ENCODE measurements at places on chromosomes 11 and 22. TPM values are rescaled to one million over a fixed set of nuclear protein-coding genes. Genes with fewer than 3 reads are reported as not detected.
A peak's percentile ranks its signal among the peaks of the same experiment; 100 is the strongest.

SCT gene
- total RNA-seq = not detected

DNA sequence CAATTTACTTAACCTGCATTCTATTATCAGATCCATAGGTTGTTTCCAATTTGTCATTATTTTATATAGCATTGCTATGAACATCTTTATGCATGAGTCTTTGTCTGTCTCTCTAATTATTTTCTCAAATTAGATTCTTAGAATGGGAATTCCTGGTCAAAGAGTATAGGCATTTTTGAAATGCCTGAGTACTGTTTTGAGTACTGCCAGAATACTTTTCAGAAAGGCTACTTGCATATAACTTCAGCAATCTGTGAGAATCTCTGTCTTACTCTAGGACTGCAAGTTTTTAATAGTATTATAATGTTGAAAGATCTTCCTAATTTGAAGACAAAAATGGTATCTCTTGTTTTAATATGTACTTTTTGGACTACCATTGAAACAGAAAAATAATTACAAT lies 56.6 kb downstream of the KCNC1 start:
- no peak for DNase-seq

OR4B1 gene
- not detected for total RNA-seq

SNX19 gene
- 43.7 TPM for total RNA-seq

GRCh38 chr11:113392236-113392921 lies 4.8 kb downstream of the ANKK1 start:
- DNase-seq = no peak

- DNase-seq = no peak
Measured at GRCh38 chr22:34709641-34710040, 356.3 kb upstream of the ISX start.

- DNase-seq = no peak
Measured at GRCh38 chr11:93845181-93846092, 5.0 kb downstream of the VSTM5 start.

DNA sequence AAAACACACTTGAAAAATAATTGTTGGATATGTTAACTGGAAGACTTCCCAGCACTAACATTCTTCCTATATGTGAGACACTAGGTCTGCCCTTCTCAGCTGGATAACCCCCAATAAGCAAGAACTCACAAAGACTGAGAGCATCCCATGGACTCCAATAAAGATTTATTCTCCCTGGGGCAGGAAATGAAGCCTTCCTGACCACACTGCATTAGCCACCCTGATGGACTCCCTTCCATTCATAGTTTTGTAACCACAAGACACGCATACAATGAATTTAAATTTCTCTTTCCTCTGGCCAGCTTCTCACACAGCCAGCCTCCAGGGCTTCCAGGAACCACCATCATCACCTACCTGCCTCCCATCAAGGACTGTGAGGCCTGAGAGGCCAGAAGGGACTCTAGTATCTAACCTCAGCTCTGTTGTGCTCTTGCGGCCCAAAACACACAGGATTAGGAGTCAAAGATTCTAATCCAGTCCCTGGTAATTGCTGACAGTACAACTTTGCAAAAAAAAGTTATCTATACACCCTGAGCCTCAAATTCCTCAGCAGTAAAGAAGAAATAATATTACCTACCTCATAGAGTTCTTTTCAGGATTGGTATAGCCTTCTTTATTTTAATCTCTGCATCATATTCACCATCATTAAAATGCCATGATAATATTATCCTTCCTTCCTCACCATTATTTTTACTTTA lies 45.6 kb upstream of the GDPD4 start:
- DNase-seq = no peak

- no peak for DNase-seq
Measured at GRCh38 chr11:55719608-55720160, 53.6 kb upstream of the OR5D13 start.

DNA sequence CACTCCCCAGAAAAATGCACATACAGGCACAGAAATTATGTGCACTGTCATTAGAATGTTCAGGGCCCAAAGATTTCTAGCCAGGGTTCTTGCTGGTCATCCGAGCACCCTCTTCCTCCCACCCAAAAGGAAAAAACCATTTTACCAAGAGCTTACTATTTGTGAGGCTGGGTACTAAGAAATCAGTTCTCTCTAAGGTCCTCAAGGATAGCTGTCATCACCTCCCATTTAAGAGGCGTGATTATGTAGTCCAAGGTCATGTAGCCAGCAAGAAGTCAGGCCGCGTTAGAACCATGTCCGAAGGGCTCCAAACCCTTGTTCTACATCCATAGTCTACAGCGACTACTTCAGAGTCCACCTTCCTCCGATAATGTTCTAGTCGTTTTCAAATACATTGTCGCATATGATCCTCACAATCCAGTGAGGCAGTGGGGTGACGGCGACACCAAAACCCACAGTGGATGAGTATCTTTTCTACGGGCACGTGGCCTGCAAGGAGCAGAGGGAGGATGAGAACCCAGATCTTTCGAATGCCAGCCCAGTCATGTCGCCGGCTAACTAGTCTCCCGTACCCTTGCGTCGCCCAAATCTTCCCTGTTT lies 634 bp downstream of the TIMM8B start:
- DNase-seq = peak; percentile 51

DNA sequence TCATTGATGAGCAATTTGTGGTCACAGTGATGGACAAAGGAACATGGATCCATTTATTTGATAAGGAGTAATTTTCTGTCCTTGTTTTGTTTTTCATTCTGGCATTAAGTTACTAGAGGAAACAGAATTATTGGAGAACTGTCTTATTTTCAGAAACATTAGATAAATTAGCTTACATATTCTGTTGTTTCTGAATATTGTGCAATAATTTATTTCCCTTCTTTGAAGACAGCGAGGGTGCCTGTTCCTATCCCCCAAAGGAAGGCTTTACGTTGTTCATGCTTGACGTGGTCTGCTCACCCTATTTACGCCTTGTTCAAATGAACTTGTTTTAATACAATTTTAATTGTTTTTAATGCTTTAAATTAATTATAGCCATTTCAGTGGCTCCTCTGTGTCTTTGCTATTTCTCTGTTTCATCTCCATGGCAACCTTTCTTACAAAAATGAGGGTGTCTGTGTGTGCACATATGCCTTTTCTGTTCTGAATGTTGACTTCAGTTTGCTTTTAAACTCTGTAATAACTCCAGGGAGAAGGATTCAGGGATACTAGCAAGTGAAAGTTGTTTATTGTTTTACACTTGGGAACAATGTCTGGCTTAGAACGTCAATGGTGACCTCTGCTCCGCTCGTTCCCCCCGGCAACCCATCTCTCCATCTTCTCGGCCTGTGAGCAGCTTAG lies 138.3 kb upstream of the PLET1 start:
- DNase-seq = no peak

DNA sequence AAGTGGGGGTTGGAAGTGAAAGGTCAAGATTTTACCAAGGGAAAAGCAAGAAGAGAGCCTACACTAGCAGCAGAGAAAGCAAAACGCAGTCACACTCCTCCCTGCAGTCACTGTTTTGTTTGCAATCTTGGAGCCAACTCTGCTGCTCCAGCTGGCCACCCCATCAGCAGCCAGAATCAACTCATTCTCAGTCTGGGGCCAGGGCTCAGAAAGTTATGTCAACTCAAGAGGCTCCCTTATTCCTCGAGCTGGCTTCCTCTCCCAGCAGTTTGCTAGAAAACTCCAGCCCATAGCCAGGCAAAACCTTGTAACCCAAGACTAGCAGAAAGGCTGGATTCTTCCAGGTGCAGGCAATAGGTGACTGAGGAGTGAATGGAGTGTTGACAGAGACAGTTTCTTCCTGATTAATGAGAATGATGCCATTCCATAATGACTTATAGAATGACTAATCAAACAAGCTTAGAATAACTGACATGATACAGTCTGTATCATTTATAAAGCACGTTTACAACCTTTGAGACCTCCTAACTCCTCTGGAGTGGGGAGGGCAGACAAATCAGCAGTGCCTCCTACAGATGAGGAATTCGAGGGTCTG lies 53.4 kb downstream of the P4HA3 start:
- DNase-seq = no peak

- no peak for DNase-seq
Measured at GRCh38 chr11:112525270-112525669, 264.6 kb upstream of the PLET1 start.

DNA sequence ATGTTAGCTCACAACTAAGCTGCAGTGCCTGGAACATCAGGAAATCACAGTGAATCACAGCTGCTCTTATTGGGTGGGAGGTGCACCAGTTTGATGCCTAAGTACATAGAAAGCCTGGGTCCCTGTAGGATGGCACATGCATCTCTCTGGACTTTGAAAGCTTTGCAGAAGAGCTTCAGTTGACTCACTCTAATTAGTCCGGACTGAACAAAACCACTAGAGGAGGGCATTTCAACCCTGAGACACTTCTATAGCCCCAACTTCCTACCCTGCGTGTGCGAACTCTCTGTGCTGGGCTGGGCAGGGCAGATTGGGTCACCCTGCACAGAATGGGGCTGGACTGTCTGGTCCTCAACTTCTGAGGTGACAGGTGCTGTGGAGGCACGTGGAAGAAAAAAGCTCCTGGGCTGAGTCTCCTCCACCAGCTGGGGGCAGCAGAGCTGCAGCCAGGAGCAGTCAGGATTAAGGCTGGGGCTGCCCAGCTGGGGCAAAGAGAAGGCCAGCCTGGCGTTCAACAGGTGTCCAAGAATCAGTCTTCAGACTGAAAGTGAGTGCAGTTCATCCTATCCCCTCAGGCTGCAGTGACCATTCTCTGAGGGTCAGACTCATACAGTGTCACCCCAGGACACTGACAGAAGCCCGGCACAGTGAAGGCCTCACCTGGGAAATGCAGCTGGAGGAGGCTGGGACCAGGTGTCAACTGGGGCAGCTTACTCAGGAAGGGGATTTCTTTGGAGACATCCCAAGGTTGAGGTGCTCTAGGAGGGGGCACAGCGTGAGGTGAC lies 22.1 kb downstream of the GGTLC2 start:
- peak; percentile 22 for DNase-seq

- peak; percentile 84 for DNase-seq
Measured at GRCh38 chr11:47950396-47950795, 30.0 kb upstream of the PTPRJ start.

CHRM1 gene
- total RNA-seq = not detected

DNA sequence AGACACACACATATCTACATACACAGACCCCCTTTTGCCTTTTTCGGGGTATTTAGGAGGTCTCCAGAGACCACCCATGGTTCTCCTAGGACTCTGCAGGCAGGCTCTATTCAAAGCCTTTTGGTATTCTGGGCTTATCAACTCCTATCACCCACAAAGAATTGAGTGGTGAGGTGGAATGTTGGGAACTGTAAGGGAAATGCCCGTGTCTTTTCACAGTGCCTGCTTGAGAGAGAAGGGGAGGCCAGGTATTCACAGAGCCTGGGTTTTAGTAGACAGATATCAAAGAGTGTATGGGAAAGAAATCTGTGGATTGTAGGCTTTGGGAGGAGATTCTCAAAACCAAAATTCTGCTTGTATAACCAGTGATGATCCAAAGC lies 44.0 kb upstream of the CSNK2A3 start:
- DNase-seq = no peak

DNA sequence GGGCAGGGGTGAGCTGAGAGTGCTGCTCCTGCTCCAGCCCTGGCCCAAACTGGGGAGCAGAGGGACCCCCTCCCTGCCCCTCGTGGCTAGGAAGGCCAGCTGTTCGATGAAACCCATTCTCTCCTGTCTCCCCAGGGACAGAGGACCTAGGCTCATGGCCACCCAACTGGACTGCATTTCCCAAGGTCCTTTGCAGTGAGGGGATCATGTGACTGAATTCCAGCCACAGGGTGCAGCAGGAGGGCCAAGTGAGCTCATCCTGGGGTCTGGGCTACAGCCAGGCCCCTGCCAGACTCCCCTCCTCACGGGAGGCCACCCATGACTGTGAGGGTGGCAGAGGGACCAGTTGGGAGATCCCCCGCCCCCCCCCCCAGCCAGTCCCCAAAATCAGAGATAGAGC lies 777.6 kb downstream of the TBC1D22A start:
- DNase-seq = no peak

FAM83F gene
- total RNA-seq = 0.04 TPM

MACROD1 gene
- total RNA-seq = 11.6 TPM

DNA sequence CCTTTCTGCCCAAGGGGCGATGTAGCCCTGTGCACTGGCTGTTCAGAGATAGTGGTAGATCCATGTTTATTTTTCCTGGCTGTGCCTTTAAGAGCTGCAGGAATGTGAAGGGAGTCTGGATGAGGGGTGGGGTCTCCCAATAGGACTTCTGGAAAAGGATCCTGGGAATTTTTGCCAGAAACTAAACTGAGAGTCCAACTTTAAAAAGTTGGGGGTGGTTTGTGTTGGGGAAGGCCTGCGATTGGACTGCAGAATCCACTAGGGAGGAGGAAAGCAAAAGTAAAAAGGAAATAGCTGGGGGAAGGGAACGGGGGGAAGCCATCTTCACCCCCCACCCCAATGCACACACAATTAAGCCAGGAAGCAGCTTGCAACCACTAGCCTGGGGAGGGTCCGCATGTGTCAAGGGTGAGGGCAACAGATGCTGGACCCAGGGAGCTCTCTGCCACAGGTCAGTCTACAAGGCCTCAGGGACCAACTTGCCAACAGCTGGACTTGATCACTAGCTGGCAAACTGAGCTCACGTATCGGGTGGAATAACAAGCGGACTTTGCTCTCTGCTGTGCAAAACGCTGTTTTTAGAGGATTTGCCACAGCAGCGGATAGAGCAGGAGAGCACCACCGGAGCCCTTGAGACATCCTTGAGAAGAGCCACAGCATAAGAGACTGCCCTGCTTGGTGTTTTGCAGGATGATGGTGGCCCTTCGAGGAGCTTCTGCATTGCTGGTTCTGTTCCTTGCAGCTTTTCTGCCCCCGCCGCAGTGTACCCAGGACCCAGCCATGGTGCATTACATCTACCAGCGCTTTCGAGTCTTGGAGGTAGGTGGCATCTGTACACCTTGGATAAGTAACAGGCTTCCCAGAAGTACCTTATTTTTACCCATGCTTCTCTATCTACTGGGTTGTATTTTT lies at the start of gene OLFML1:
OLFML1 (plus strand) TSS at position 321 of the 912 bp plus-strand sequence; CDS start at position 691, 370 bp downstream.
- no peak for DNase-seq

GRCh38 chr11:128291835-128292234 lies 295.5 kb downstream of the ETS1 start:
- peak; percentile 75 for DNase-seq

GRCh38 chr22:21632237-21632895 lies at the start of gene CCDC116:
CCDC116 (plus strand) TSS chr22:21632760; CDS start chr22:21633182, 422 bp downstream.
- peak; percentile 66 for DNase-seq

GRAP2 gene
- total RNA-seq = 138 TPM

DNA sequence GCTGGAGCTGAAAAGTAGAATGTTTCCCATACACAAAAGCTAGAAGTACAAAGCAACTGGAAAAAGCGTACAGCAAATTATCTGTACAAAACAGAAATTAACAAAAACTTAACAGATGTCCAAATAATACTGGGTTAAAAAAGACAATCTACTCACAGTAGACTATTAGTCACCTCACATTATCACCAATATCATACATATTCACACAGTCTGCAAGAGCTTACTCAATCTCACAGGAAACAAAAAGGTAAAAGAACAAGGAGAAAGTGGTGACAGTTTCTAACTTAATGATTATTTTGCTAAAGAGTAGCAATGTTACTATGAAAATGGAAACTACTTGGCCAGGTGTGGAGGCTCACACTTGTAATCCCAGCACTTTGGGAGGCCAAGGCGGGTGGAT lies 11.9 kb downstream of the CELF1 start:
- DNase-seq = no peak

TMEM191C gene
- total RNA-seq = 1.4 TPM

SAA4 gene
- not detected for total RNA-seq

SPDYC gene
- not detected for total RNA-seq

APOBEC3G gene
- total RNA-seq = 89.6 TPM

- DNase-seq = no peak
Measured at GRCh38 chr11:9947231-9947864, 283.5 kb downstream of the SWAP70 start.

All from activated CD4-positive, alpha-beta T cell treated with anti-CD3 and anti-CD28 coated beads, Interleukin-2, amount 10 ng/mL, durations not matched to agents 7 days and 5 days (primary cell).